ENCODE measurements at places on chromosomes 6 and 20.

DNA sequence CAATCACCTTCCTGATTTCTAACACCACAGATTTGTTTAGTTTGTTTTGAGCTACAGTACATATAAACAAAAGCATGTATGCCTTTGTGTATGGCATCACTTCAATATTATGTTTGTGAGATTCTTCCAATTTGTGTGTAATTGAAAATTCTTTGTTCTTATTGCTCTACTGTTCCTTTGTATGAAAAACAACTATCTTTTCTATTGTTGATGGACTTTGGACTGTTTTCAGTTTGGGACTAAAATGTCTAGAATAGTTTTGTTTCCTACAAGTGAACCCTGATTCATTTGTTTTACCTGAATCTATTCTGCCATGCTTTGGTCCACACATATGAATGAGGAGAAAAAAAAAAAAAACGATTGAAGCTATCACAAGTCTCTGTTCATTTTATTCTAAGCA, 21.2 kb upstream of the ZNF184 start:
- DNase-seq, result no peak

DNA sequence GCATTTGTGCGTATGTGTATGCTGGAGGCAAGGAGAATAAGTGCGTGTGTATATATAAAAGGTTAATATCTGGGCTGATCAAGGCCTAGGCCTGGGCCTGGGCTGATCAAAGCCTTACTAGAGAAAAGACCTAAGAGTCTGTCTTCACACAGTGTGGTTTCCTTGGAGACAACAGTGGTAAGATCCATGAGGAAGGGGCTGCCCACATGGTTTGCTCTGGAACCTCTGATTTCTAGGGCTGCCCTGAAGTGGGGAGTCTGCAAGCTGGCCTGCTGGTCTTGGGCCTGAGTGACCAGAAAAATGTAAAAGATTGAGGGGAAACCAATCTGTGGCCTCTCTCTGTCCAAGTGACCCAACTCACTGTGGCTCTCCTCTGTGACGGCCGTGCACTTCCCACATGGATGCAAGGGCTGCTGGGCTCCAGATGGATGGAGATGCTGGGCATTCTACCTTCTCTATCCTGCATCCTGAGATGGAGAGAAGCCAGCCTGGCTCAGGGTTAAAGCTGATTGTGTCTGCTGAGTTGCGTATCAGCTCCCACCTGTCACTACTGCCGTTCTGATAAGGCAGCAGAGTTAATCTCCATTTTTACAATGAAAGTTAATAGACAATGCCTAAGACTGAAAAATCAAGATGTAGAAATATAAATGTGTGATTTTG, 90.3 kb upstream of the NXT1 start:
- no peak for DNase-seq

- no peak for DNase-seq
Observed at GRCh38 chr6:49736017-49736508, 8.1 kb downstream of the CRISP3 start.

GRCh38 chr6:1426416-1426815, 37.0 kb downstream of the FOXF2 start:
- no peak for DNase-seq

DNA sequence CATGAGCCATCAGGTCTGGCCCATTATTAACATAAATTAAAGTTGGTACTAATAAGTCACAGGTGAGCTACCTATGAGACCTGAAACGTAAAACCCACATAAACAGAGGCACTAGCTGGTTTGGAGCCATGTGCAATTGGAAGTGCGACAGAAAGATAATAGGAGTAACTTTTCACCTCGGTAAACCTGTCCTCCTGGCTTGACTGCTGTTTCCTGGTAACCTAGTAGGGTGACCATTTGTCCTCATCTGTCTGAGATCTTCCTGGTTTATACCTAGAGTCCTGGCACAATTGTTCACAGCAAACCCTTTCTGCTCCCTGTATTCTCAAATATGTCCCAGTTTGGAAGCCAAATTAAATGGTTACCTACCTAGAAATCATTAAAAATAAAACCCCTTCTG, 7.4 kb downstream of the TBC1D20 start:
- no peak for DNase-seq

DNA sequence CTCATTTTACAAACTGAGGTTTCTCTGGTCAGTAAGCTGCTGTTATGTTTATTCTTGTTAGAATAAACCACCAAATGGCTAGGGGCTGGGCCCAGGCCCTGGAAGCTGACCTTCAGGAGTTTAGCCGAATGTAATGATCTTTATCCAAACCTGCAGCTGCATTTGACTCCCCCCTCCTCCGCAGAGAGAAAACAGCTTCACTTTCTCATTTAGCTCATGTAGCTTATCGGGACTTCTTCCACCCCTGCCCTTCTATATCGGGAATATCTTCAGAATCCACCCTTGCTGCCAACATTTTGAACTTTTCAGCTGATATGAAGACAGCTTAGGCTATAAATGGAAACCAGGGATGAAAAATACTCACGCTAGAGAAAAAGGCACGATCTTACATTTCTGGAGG, 102.6 kb downstream of the ZMYND8 start:
- DNase-seq, result no peak

DNA sequence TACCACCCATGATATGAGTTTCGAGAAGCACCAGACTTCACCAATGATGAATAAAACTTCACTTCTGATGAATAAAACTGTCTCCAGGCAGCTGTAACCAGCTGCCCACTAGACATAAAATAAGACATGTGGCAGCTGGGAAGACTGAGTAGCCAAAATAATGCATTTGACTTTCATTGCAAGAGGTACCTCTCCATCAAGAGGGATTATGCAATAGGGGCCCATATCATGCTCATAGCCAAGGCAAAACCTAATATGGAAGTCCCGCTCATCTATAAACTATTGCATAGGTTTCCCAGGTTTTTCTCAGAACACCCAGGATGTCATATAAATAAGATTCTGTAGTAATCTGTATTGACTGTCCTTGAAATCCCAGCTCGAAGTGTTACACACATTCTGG, 155.5 kb downstream of the SIM1 start:
- DNase-seq, result no peak

- no peak for DNase-seq
Observed at GRCh38 chr20:63022501-63022900, 15.7 kb upstream of the BHLHE23 start.

DNA sequence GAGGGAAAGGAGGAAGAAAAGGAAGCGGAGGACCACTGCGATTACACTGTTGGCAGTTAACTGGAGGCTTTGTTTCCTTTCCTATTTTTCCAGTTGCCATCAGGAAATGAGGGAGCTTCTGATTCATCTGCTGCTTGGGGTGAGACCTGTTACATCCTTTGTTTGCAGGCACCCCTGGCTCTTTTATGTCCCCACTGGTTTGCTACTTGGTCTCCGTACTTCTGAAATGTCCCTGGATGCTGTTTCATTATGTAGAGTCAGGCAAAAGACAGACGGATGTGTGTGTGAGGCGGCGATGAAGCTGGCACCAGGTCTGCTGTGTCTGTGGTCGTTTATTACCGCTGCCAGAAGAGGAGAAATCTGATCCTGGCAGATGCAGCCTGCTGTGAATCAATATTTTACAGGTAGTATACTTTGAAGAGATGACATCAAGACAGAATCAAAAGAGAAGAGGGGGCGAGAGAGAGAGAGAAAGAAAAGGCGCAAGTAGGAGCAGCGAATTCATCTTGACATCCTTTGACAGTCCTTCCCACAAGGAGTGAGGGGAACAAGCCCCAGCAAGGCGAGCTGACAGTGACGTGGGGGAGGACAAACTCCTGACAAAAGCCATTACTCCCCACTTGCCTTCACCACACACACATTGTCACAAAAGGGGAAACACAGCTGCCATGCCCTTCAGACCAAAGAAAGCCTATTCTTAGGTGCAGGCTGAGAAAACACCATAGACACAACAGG, 145.9 kb upstream of the FBXL4 start:
- no peak for DNase-seq

GRCh38 chr20:39310363-39310995, 348.3 kb downstream of the DHX35 start:
- DNase-seq, result no peak

DNA sequence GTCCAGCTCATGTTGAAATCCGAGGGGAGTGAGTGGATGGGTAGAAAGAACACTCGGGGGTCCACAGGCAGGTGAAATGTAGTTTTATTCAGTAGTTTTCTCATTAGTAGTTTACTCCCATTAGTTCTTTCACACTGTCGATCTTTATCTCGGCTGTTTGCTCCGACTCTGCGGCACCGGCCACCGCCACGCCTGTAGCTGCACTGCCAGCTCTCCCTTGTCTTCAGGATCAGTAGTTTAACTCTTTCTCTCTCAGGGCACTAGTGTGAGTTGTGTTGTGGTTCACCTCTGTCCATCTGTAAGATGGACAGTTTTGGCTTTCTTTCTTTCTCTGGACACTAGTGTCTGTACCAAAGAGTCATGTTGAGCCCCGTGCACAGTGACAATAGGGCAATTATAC, 195.7 kb downstream of the LMBRD1 start:
- DNase-seq, result no peak

GRCh38 chr6:71383476-71383875, 94.9 kb downstream of the OGFRL1 start:
- DNase-seq, result no peak
